ENCODE measurements at places on chromosomes 16 and 17.
A peak's percentile ranks its signal among the peaks of the same experiment; 100 is the strongest.

DNA sequence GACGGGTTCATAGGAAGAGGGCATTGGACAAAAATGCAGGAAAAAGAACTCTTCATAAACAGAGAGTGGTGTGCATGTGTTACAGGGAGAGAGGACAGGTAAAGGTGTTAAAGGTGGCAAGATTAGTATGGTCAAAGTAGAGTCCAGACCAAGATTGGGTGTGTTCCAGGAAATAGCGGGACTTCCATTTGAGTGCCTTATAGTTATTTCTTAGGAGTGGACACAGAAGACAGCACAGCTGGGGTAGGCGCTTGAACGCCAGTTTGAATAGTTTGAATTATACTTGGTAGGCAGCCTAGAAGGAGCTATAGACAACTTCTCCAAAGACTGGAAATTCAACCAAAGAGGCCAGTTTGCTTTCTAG is 63.4 kb downstream of the MAP2K6 start:
- no peak for DNase-seq

GRCh38 chr16:67184453-67184994 is 761 bp upstream of the MATCAP1 start:
- DNase-seq: no peak

GRCh38 chr17:38440614-38441397 is 12.5 kb downstream of the ARHGAP23 start:
- no peak for DNase-seq

- no peak for DNase-seq
Observed at GRCh38 chr16:87490096-87490798, 2.6 kb downstream of the ZCCHC14 start.

DNA sequence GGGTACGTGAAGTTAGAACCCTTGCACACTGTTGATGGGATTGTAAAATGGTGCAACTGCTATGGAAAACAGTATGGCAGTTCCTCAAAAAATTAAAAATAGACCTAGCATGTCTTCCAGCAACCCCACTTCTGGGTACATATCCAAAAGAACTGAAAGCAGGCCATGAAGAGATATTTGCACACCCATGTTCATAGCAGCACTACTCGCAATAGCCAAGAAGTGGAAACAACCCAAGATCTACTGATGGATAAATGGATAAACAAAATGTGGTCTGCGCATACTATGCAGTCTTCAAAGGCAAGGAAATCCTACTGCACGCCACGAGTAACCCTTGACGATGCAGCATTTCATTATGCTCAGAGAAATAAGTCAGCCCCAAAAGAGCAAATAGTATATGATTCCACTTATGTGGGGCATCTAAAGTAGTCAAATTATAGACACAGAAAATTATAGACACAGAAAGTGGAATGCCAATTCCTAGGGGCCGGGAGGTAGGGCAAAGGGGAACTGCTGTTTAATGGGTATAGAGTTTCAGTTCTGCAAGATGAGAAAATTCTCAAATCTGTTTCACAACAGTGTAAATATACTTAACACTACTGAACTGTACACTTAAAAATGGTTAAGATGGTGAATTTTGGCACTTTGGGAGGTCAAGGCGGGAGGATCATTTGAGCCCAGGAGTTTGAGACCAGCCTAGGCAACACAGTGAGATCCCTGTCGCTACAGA is 17.2 kb downstream of the CORO7 start:
- no peak for DNase-seq

- DNase-seq: no peak
Observed at GRCh38 chr17:60439501-60439900, 17.2 kb downstream of the CHCT1 start.

DNA sequence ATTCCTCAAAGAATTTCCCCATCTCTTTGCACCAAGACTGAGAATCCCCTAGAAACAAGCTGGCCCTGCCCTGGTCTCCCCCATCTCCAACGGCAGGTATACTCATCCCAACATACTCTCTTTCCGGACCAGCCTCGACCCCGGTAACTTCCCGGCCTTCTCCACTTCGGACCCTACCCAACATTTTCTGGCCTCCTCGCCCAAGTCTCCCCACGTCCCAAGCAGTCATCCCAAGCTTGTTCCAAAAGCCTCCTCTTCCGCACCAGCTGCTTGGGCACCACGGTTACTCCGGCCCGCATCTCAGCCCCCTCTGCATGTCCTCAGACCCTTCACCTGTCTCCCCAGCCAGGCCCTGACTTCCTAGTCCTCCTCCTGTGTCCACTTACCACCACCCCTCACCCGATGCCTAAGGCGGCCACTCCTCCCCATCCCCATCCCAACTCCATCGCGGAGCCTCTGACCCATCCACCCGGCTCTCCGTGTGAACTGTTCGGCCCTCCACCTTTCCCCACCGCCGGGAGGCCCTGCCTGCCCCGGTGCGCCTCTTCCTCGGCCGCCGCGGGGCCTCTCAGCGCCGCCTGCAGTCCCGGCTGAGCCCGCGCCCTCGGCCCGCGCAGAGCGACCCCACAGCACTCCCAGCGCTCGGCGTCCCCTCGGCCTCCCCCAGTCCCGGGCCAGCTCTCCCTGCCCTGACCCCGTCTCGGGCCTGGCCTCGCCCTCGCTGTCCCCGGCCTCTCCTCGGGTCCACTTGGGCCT is 994 bp downstream of the PITPNA start:
- peak; percentile 70 for DNase-seq

GRCh38 chr16:10619271-10619849 is 39.0 kb upstream of the EMP2 start:
- DNase-seq: no peak

DNA sequence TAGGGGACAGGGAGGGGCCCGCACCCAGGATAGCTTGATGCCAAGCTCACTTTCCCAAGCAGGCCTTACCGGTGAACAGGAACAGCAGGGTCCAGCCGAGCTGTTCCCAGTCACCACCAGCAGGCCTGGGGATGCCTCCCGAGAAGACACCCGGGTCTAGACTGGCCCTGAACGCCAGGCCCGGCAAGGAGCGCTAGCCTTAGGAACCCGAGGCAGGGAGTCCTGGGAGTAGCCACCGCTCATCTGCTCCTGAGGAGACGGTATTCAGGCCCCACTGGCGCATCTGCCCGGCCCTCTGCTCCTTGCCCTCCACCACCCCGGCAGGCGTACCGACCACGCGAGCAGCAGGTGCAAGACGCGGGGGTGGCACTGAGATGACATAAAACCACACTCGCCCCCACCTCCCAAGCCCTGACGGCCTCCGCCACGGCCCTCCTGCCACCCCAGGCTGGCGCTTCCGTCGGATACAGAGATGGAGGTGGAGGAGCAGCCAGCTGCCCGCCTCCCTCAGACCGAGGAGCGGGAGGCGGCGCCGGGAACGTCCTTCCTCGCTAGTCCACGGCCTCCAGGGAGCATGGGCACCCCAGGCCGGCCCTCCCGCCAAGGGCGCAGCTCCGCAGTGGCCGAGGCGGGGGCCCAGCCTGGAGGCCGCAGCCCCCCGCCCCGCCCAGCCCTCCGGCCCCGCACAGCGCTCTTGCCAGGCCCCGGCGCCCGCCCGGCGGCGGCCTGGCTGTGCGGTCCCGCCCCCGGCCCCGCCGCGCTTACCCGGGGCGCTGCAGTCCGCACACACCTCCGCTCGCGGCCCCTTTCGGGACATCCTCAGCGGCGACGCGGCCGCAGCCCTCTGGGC is 661 bp downstream of the GIT1 start:
- peak; percentile 60 for DNase-seq

DNA sequence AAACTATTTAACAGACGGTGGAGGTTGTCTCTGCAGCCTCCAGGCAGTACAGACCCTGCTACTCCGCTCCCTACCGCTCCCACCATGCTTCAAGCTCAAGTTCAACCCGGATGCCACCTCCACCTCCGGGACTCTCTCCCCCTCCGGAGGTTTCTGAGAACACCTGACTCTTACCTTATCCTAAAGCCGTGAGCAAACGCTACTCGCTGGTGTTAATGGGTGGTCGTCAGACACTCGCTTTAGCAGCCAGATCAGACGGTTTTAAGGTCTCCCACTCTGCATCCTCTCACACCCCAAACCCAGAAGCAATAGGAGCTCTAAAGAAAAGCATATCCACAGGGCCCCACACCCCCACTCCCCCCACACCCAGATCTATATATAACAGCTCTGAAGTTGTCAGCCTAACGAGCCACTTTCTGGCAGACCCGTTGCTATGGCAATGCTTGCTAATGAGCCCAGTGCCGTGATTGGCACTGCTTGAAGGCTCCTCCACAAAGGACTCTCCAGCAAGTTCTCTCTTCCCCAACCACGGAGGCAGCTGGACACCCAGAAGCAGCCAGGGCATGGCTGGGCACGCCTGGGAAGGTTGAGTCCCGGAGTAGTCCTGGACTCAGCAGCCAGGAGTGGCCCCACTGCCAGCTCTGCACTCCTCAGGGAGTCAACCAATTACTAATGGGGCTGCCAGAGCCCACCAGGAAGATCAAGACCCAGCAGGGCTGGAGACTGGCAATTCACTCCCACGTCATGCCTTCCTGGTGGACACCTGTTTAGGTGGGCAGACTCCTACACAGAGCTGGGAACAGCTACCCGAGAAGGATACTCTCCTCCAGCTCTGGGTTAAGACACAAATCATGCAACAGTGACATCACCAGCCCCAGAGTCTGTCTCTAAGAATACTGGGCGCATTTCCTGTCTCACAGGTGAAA is 121.2 kb upstream of the RCVRN start:
- no peak for DNase-seq

DNA sequence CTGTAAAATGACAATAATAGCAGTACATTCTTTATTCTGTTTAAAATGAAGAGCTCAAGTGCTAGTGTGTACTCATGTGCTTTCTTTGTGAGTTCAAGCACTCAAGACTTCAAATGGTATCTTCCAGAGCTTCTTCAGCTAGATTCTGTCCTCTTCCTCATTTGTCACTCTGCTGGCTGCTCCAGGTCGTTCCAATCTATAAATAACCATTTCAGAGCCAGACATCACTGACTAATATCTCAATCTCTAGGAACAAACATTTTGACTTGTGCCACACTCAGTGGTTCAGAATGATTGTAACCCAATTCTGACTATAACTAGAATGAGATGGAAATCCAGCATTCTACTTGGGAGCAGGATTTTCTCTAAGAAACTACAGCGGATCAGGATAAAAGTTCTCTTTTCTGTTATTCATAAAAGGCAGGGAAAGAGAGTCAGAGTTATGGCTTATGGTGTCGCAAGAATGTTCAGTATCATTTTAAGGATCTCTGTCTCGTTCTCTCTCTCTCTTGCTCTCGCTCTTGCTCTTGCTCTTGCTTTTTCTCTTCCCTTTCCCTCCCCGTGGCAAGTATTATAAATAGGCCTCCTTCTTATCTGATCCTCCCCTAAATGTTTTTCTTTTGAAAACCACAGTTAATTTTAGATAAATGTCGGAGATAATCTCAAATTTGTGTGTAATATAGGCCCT is 116.3 kb upstream of the MAF start:
- DNase-seq: no peak

GRCh38 chr17:42198897-42199296 is 4.6 kb upstream of the GHDC start:
- no peak for DNase-seq

GRCh38 chr16:80993307-80993706 is 13.4 kb downstream of the CMC2 start:
- peak; percentile 58 for DNase-seq

DNA sequence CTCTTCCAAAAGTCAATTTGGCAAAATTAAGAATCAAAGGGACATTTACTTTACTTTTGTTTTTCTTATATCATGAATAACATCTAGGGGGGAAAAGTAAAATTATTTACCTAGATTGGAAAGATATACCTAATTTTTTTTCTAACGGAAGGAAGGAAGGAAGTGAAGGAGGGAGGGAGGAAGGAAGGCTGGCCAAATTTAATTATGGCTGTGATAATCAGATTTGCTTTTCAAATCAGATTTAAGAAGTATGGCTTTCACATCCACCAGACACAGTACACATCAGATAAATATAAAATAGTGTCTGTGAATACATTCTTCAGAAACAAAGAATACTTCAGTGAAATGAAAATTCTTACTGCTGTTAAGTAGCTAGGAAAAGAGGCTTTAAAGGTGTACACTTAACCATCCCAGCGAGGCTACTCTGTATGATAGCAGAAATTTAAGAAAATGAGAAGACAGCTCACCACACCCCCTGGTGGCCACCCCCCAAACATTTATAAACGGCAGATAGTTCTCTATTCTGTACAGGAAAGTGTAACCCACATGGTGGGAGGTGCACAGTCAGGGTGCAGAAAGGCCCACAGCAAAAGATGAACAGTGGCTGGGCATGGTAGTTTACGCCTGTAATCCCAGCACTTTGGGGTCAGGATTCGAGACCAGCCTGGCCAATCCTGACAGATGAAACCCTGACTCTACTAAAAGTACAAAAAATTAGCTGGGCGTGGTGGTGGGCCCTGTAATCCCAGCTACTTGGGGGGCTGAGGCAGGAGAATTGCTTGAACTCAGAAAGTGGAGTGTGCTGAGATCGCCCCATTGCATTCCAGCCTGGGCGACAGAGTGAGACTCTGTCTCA is 150.8 kb downstream of the SSH2 start:
- DNase-seq: peak; percentile 62

- peak; percentile 37 for DNase-seq
Observed at GRCh38 chr17:49439673-49440571, 25.2 kb upstream of the PHB1 start.

GRCh38 chr17:38921756-38922411 is 3.5 kb upstream of the LASP1NB start:
- no peak for DNase-seq

DNA sequence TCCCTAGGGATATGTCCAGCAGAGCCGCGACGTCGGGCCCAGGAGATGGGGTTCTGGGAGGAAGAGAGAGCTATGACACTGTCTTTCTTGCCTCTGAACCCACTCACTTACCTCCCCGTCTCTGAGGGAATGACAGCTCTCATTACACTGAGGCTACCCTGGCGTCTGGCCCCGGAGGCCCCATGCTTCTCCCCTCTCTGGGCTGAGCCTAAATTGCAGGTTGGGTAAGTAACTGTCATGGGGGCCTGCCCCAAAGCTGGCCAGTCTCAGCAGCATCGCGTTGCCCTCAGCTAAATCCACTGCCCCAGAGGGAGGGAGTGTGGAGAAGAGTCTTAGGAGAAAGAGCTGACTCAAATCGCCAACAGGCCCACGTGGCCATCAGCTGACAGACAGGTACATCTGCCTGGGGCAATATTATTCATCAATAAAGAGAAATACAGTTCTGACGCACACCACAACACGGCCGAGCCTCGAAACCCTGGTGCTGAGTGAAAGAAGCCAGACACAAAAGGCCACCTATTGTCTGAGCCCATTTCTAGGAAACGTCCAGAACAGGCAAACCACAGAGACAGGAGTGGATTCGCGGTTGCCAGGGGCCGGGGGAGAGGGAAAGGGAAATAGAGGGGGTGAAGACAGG is 156.4 kb downstream of the C16orf95 start:
- DNase-seq: no peak

DNA sequence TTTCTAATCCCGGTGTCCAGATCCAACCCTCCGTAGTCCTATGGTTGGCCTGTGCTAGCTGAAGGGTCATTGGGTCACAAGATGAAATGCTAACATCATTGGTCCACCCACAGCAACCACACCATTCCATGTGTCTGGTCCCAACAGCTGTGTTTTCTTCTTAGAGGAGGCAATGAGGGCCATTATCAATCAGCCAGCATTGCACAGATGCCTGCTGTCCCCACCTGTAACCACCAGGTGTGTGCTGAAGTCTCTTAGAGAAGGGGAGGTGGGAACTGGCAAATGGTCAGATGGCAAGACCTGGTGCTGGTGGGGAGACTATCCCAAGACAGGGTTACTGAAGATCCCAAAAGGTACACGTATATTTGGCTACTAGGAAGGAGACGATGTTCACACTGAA is 37.4 kb downstream of the HIC1 start:
- DNase-seq: no peak

Measured in AG08396 (cell line).